ENCODE measurements at places on chromosomes 1 and 21. TPM values are rescaled to one million over a fixed set of nuclear protein-coding genes. Genes with fewer than 3 reads are reported as not detected.

Gene ACP6
- polyA plus RNA-seq: 8.0 TPM

GRCh38 chr1:32239337-32239736, 7.7 kb upstream of the FAM167B start:
- DNase-seq: no peak

- DNase-seq: no peak
Measured at GRCh38 chr1:183694066-183694465, 41.0 kb upstream of the APOBEC4 start.

DNA sequence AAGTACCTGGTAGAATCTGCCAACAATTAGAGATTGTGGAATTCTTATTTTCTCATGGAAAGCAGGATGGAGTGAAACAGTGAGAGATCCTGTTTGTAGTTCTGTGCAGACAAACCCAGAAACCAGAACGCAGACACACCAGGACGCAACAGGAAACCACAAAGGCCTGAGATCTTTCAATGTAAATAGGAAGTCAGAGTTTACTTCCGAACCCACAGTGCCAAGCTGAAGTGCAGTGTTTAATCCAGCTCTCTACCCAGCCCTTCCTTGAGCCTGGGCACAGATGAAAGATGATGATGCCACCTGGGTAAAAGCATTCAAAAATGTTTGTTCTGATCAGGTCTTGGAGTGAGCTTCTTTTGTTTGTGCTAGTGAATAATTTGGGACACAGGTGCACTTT, 244.2 kb upstream of the HOOK1 start:
- DNase-seq: no peak

- no peak for DNase-seq
Measured at GRCh38 chr21:28458446-28458845, 534.2 kb downstream of the LTN1 start.

- DNase-seq: no peak
Measured at GRCh38 chr1:115233598-115233997, 104.5 kb downstream of the NGF start.

- DNase-seq: no peak
Measured at GRCh38 chr1:17245816-17246325, 3.0 kb upstream of the PADI3 start.
